Stimulated activated CD4-positive, alpha-beta T cell treated with anti-CD3 and anti-CD28 coated beads, TNF-alpha, amount 100 ng/mL, for 4 hours (primary cell): ENCODE measurements at places on chromosomes 6 and 20.

GRCh38 chr6:119881416-119881815 is 531.9 kb upstream of the MAN1A1 start:
- DNase-seq = no peak

DNA sequence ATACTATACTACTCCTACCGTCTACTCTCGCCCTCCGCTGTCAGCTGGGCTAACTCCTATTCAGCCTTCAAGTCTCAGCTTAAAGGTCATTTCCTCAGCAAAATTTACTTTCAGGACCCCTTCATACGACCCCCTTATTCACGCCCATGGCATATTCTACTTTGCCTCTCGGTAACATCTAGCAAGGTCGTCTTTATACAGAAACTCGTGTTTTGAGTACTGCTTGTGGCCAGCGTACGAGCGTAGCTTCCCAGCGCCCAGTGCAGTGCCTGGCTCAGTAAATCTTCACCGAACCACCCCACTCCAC is 546 bp downstream of the CRNKL1 start:
- DNase-seq = no peak

- DNase-seq = no peak
Observed at GRCh38 chr6:101226677-101227135, 166.8 kb upstream of the GRIK2 start.

- no peak for DNase-seq
Observed at GRCh38 chr6:149453597-149454345, 31.0 kb downstream of the ZC3H12D start.

- no peak for DNase-seq
Observed at GRCh38 chr6:130788954-130789353, 38.3 kb upstream of the SMLR1 start.

DNA sequence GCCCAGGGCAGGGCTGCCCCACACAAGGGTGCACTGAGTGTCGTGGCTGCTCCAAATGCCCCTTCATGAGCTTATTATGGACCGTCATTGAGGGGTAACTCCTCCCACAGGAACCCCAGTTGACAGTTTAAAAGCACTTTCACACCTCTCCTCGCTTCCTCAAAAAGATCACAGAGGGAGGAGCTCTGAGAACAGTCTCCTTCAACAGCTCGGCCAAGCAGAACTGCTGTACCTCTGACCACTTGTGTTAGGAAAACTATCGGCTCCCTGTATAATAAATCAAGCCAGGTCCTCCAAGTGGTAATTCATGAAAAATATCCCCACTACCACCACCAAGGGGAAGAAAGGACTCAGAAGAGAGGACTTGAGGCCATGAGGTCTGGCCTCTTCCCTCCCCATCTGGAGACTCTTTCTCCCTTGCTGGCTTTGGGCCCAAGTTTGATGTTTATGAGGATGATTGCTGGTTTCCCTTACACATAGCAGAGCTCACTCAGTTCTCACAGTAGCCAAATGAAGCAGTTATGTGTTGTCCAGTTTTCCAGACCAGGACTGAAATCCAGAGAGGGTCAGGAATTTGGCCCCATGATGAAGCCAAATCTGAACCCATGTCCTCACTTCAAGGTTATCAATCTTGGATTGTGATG is 8.7 kb downstream of the SNX21 start:
- DNase-seq = no peak

GRCh38 chr6:21665392-21666200 is 72.0 kb downstream of the SOX4 start:
- no peak for DNase-seq

DNA sequence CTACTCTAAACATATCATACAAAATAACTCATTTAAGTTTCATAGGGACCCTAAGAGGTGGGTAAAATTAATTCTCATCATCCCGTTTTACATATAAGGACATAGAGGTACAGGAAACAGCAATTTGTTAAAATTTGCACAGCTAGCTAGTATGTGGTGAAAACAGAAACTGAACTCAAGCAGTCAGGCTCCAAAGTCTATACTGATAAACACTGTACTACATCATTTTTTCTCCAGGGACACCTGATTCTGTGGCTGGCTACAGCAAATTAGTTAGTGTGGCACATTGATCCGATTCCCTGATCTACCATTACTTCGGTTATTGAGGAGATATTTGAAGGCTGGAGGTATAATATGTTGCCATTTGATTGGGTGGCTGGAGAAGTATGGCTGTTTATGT is 36.2 kb upstream of the E2F3 start:
- DNase-seq = no peak
